ENCODE measurements at places on chromosomes 4 and X.

DNA sequence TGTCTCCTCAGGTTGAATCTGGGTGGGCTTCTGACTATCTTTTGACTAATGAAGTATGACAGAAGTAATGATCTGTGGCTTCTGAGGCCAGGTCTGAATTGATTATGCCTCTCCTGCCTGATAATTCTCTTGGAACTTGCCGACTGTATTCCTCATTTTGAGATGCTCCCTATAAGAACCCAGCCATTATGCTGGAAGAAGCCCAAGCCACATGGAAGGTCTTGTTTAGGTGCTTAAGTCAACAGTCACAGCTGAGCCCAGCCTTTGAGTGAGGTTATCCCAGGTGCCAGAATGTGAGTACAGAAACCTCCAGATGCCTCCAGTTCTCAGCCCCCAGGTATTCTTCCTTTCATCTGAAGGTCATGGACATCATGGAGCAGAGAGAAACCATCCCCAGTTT lies 456.6 kb downstream of the IL15 start:
- H3K27ac ChIP-seq, result no peak overlapping the region
- H3K4me1 ChIP-seq, result no peaks in the 10 kb centered on the region
- no peak for DNase-seq
- H3K4me3 ChIP-seq, result no peak overlapping the region
- H3K27me3 ChIP-seq, result no peaks in the 10 kb centered on the region

DNA sequence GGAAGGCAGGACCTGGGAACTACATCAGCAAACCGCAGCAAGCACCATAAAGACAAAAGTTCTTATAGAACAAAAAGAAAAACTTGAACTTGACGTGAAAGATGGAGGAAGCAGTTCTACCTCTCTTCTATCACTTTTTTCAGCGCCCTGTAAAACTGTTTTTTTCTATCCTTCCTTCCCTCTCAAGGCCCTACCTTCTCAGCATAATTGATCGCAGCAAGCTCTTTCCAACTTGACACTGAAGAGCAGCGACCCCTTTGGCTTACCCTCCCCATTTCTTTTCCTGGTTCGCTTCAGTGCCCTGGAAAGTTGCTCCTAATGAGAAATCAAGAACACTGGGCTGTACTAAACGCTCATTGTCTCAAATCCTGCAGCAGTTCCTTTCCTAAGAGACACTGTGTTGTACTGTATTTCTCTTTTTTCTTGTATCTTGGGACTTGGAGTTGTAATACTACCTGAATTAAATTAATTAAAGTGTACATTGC lies 150.6 kb upstream of the SLC4A4 start:
- H3K4me1 ChIP-seq, result peaks cover 2% of the 10 kb centered on the region
- no peaks in the 10 kb centered on the region for H3K36me3 ChIP-seq
- DNase-seq, result no peak
- no peak overlapping the region for H3K27ac ChIP-seq

GRCh38 chr4:136001791-136002190 lies 1530.5 kb downstream of the PCDH18 start:
- DNase-seq, result no peak
- H3K27ac ChIP-seq, result no peak overlapping the region
- no peaks in the 10 kb centered on the region for H3K36me3 ChIP-seq
- no peaks in the 10 kb centered on the region for H3K4me1 ChIP-seq
- H3K27me3 ChIP-seq, result no peaks in the 10 kb centered on the region

DNA sequence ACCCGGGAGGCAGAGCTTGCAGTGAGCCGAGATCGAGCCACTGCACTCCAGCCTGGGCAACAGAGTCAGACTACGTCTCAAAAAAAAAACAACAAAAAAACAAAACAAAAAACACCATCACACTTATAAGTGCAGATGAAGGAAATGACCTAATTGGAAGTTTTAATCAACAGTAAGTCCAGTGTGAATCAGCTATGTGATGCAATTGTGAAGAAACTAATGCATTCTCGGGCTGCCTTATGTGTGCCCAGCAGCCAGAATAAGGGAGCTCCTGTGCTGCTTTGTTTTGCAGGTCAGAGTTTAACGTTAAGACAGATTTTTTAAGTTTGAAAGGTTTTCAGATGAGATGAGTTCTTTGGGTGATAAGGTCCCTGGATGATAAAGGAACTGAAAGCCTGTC lies 10.8 kb downstream of the DAPP1 start:
- no peak overlapping the region for H3K27ac ChIP-seq
- H3K4me1 ChIP-seq, result no peaks in the 10 kb centered on the region
- no peaks in the 10 kb centered on the region for H3K36me3 ChIP-seq
- H3K27me3 ChIP-seq, result no peaks in the 10 kb centered on the region
- DNase-seq, result no peak
- H3K4me3 ChIP-seq, result no peak overlapping the region

DNA sequence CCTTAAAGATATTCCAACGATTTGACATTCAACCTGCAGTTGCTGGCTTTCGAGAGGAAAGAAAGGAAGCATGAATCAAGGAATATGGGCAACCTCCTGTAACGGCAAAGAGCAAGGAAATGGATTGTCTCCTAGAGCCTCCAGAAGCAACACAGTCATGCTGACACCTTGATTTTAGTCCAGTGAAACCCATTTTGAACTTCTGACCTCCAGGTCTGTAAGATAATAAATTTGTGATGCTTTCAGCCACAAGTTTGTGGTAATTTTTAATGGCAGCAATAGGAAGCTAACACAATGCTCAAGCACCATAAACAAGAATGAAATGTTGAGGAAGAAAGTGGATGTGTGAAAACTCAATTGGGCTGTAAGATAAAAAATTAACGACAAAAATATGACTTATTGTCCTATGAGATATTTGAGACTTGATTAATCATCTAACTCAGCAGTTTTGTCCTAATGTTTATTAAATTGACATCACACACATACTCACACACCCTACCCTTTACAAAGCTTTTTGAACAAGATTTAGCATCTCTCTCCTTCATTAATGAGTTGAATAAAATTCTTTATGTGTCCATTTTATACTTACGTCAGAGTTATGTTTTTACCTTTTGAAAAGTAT lies 857.2 kb upstream of the INTU start:
- no peak overlapping the region for H3K4me3 ChIP-seq
- no peak for DNase-seq
- no peaks in the 10 kb centered on the region for H3K27me3 ChIP-seq
- no peak overlapping the region for H3K27ac ChIP-seq

DNA sequence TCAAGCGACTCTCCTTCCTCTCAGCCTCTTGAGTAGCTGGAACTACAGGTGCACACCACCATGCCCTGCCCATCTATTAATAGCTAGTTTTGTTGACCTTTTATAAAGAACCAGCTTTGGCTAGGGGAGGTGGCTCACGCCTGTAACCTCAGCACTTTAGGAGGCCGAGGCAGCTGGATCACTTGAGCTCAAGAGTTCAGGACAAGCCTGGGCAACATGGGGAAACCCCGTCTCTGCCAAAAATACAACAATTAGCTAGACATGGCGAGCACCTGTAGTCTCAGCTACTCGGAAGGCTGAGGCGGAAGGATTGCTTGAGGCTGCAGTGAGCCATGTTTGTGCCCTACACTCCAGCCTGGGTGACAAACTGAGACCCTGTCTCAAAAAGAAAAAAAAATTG lies 2.7 kb downstream of the TKTL1 start:
- H3K27ac ChIP-seq, result no peak overlapping the region
- no peaks in the 10 kb centered on the region for H3K4me1 ChIP-seq
- no peaks in the 10 kb centered on the region for H3K36me3 ChIP-seq
- H3K27me3 ChIP-seq, result no peaks in the 10 kb centered on the region

DNA sequence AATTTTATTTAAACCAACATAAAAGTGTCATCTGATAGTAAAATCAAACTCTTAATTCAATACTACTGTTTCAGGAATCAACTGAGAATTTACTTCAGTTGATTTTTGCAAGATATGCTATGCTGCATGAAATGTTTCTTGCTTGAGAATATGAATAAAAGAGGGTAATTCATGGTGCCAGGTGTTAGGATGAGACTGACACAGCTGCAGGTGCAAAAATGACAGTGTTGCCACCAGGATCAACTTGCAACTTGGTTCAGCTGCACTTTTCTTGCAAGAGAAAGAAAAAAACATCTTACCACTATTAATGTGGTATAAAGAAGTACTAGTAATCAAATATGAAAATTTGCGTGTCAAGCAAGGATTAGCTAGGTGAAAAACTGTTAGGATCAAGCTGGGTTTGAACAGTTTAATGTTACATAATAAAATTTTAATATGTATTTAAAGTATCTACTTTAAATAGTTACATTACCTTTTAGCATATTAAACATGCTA lies 49.7 kb downstream of the CHIC2 start:
- H3K4me3 ChIP-seq, result no peak overlapping the region
- H3K36me3 ChIP-seq, result no peaks in the 10 kb centered on the region
- H3K27me3 ChIP-seq, result no peaks in the 10 kb centered on the region
- H3K27ac ChIP-seq, result no peak overlapping the region
- H3K4me1 ChIP-seq, result peaks cover 1% of the 10 kb centered on the region

GRCh38 chrX:39377773-39378172 lies 576.5 kb downstream of the MID1IP1 start:
- H3K4me1 ChIP-seq, result no peaks in the 10 kb centered on the region
- no peak overlapping the region for H3K4me3 ChIP-seq
- no peaks in the 10 kb centered on the region for H3K27me3 ChIP-seq
- no peaks in the 10 kb centered on the region for H3K36me3 ChIP-seq

DNA sequence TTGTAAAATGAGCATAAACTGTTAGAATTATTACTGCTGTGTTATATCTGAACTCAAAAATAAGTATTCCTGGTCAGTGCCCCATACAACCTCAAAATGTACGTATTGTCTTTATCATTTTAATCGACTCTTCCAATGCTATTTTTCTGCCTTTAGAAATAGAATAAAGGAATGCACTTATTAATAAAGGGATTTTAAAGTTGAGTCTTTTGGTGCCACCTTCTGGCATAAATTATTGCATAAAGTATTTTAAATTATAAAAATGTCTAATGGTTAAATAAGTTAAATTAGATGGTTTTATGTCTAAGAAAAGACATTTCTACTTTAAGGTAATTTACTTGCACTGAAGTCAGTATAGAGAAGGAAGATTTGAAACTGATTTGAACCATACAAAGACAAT lies 424.0 kb upstream of the NDST4 start:
- H3K4me1 ChIP-seq, result no peaks in the 10 kb centered on the region
- DNase-seq, result no peak
- no peaks in the 10 kb centered on the region for H3K36me3 ChIP-seq

DNA sequence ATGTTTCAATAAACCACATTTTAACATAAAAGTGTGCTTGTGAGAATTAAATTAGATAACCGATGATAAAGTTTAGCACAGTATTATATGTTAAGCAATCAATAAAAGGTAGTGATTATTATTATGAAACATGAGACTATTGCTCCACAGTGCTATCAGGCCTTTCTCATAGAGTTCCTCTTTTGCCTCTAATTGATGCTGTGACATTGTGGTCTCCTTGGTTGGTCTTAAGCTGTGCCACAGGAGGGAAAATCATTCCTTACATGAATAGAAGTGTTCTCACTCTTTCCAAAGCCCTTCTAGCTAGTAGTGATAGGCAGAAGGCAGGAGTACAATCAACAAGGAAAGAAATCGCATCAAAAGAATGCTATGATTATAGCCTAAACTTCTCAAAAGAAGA lies 9.2 kb upstream of the PDHA2 start:
- H3K36me3 ChIP-seq, result no peaks in the 10 kb centered on the region
- no peaks in the 10 kb centered on the region for H3K4me1 ChIP-seq

DNA sequence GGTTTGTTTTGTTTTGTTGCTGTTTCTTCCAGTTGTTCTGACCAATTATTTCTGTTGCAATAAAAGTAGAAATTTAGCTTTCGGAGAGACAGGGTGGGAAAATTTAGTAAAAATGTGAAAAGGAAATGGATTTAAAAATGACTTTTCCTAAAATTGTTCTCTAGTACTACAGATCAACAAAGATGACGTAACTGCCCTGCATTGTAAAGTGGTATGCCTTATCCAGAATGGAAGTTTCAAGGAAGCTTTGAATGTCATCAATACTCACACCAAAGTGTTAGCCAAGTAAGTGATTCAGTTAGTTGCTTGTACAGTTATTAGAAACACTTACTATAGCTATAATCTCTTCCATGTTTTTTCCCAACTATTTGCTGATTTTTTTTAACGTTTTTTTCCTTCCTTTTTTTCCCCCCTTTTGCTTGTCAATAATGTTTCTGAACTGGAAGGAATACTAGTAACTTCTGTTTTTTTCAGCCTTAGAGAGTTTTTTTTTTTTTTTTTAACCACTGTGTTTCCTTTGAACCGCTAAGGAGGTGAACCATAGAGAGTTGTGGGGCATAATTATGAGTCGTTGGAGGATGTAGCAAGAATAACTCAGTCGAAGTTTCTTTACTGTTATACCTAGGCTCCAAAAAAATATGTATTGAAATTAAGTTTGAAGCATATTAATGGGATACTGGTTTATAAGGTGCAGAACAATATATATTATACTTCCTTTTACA lies 2.2 kb downstream of the SRP72 start:
- H3K4me1 ChIP-seq, result no peaks in the 10 kb centered on the region
- H3K36me3 ChIP-seq, result peaks cover 9% of the 10 kb centered on the region
- no peak overlapping the region for H3K4me3 ChIP-seq
- H3K27ac ChIP-seq, result no peak overlapping the region

DNA sequence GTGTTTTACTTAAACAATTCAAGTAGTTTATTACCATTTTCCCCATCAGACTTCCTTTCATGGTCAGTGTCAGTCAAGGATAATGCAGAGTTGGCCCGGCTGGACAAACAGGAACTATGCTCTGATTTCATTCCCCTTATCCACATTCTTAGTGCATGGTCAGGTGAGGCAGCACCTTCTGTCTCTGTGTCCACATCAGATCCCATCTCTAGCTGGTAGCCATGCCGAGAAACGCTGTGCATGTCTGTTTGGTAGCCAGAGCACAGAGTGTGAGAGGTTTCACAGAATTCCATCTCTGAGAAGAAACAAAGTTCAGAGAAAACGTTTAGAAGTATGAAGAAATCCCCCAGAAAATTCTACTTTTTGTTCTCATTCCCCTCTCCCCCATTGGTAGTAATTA lies 423.7 kb upstream of the TEX13C start:
- no peaks in the 10 kb centered on the region for H3K36me3 ChIP-seq
- no peaks in the 10 kb centered on the region for H3K4me1 ChIP-seq
- H3K27me3 ChIP-seq, result no peaks in the 10 kb centered on the region
- no peak overlapping the region for H3K27ac ChIP-seq
- no peak for DNase-seq

DNA sequence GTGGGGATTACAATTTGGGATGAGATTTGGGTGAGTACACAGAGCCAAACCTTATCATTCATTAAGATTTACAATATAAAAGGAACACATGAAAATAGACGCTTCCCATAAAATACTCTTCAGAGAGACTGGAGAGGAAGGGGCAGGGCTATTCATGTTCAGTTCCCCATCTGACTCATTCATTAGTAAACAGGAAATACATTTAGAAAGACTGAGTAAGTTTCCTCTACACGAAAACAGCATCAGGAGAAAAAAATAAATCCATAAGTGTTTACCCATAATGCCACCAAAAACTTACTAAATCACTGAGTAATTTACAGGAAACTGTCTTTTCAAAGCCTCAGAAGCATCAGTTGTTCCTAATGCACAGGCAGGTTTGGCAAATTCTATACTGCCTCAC lies 255.4 kb upstream of the CXorf51A start:
- H3K4me3 ChIP-seq, result no peak overlapping the region
- no peak overlapping the region for H3K27ac ChIP-seq
- no peak for DNase-seq
- no peaks in the 10 kb centered on the region for H3K36me3 ChIP-seq

GRCh38 chr4:187069398-187069797 lies 345.7 kb upstream of the FAT1 start:
- no peaks in the 10 kb centered on the region for H3K27me3 ChIP-seq
- H3K36me3 ChIP-seq, result no peaks in the 10 kb centered on the region
- no peak overlapping the region for H3K27ac ChIP-seq
- no peak overlapping the region for H3K4me3 ChIP-seq
- H3K4me1 ChIP-seq, result peaks cover 2% of the 10 kb centered on the region
